Stimulated activated CD4-positive, alpha-beta T cell treated with anti-CD3 and anti-CD28 coated beads, Interleukin-1b, Interleukin-23, amount 100 ng/mL, for 1 hour (primary cell): ENCODE measurements at places on chromosomes 1 and 21.

GRCh38 chr1:113811156-113811887 is 954 bp downstream of the RSBN1 start:
- DNase-seq = no peak

DNA sequence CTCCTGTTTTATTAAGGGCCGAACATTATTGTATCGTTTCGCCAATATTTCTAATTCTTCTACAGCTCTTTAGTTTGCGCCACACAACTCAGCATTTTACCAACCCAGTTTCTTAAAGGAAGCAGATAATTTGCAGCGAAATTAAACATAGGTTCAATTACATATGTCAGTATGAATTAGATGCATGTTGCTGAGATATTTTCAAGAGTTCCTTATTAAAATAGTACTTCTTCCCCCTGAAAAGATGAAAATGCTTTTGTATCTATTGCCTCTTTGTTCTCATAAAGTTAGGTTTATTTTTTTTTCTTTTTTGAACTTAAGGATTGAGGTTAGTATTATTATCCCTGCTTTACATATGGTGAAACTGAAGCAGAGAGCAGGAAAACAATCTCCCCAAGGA is 183.5 kb upstream of the C1orf105 start:
- DNase-seq = no peak

- DNase-seq = no peak
Measured at GRCh38 chr1:148160048-148160342, 7.9 kb upstream of the NBPF11 start.

DNA sequence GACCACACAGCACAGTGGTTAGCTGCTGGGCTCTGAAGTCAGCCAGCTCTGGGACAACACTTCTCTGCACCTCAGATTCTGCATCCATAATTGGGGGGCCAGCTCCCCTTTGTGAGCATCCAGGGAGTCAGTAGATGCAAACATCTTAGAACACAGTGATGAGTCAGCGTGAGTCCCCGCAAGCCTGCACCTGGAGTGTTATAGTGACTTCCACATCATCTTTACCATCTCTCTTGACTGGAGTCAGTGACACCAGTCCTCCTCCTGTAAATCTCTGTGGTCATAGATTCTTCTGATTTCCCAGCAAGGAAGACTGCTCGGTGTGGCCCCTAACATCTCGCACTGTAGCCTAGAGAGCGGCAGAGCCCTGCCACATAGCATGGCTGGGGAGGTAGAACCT is 13.9 kb upstream of the EDN2 start:
- DNase-seq = no peak

DNA sequence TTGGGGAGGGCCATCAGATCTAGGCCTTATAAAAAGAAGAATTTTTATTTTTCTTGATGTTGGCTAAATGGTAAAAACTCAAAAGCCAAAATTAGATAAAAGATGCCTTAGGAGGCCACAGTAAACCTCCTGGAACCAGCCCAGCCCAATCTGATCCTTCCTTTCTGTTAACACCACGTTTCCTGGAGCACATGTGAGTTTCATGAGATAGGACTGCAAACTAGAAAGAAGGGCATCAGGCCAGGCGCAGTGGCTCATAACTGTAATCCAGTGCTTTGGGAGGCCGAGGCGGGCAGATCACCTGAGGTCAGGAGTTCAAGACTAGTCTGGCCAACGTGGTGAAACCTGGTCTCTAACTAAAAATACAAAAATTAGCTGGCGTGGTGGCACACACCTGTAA is 6.7 kb downstream of the HSF2BP start:
- no peak for DNase-seq

DNA sequence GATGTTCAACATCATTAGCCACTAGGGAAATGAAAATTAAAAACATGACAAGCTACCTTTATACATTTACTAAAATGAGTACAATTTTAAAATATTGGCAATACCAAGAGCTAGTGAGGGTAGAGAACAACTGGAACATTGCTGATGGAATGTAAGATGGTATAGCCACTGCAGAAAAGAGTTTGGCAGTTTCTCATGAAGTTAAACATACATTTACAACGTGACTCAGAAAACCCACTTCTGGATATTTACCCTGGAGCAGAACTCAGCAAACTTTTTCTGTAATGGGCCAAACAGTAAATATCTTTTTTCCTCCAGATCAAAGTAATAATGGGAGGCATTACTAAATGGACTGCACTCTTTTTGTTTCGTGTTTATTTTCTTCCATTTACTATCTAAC is 22.1 kb downstream of the LPGAT1 start:
- DNase-seq = no peak

DNA sequence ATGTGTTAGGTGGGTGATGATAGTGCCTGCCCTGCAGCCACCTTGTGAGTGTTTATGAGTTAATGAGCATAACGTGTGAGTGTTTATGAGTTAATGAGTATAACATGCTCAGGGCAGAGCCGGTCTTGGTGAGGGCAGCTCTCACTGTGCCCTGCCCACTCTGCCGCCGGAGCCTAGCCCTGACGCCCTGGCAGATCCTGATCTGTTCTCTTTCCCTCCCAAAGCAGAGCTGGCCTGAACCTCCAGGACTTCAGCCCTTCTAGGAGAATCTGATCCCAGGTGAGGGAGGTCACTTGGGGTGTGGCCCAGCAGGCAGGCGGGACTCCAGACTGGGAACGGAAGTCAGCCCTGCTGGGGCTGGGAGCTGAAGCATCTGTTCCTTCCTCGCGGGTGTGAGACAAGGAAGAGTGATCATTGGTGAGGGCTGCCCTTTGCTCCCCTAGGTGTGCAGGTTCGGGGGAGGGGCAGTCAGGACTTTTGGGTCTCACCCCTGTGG is 5.7 kb downstream of the FBLIM1 start:
- DNase-seq = no peak

DNA sequence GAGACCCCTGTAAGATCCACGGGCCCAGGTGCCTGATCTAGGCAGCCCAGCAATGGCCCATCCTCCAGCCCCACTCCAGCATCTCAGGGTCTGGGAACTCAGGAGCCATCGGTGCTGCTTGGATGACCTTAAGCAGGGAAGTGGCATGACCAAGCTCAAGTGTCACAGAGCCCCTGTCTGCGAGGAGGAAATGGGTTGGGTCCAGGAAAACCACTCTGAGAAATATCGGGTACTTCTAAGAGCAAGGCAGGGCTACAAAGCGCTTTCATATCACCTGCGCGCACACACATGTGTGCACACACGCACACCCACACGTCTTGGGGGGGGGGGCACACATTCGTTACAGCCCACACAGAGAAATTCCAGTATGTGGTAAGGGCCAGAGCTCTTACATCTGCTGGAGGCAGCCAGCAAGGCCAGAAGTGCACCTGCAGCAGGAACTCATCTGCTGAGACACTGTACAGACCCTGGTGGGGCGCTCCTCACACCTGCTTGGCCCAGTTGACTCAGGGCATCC is 32.6 kb upstream of the SPOCD1 start:
- DNase-seq = peak; percentile 15

DNA sequence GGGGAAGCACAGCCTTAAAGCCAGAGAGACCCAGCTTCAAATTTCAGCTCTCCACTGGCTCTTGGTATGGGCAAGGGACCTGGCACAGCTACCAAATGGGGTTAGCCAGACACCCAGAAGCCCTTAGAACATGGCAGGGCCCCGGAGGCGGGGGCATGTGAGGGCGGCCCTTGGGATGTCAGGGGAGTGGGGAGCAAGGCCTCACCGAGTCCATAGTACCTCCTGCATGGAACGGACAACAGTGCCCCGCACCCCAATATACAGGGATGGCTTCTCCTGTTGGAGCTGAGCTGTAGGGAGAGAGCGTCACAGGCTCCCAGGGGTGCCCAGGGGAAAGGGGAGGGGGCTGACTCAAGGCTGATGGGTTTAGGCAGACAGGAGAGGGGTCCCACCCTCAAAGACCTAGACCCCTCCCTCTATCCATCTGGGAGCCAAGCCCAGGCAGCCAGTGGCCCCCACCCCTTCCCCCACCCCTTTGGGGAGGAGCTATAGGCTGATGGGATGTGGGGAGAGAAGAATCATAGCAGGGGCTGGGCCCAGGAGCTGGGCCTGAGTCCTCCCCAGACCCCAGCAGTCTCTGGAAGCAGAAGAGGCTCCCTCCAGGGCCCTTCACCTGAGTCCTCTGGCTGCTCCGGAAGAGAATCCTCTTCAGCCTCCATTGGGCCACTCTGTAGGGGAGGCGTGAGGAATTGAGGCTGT is 16.5 kb downstream of the SPOCD1 start:
- DNase-seq = no peak

DNA sequence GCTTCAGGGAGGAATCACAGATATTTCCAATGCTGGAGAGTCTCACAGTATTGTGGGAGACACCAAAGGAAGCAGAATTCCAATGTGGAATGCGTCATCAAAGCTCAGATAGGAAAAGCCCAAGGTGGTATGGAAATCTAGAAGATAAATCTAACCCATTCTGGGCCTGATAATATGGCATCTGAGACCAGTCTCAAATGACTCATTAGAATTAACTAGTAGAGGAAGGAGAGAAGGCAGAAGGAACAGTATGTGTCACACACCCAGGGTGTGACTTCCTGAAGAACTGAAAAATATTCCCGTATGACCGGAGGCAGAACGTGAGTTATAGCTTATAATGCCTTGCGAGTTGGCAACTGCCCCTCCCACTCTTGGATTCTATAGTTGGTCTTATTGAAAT is 499.2 kb downstream of the PLPP3 start:
- no peak for DNase-seq

GRCh38 chr21:44571296-44571695 is 2.2 kb upstream of the KRTAP10-4 start:
- no peak for DNase-seq

- DNase-seq = no peak
Measured at GRCh38 chr1:54137534-54138061, 15.2 kb downstream of the CDCP2 start.

DNA sequence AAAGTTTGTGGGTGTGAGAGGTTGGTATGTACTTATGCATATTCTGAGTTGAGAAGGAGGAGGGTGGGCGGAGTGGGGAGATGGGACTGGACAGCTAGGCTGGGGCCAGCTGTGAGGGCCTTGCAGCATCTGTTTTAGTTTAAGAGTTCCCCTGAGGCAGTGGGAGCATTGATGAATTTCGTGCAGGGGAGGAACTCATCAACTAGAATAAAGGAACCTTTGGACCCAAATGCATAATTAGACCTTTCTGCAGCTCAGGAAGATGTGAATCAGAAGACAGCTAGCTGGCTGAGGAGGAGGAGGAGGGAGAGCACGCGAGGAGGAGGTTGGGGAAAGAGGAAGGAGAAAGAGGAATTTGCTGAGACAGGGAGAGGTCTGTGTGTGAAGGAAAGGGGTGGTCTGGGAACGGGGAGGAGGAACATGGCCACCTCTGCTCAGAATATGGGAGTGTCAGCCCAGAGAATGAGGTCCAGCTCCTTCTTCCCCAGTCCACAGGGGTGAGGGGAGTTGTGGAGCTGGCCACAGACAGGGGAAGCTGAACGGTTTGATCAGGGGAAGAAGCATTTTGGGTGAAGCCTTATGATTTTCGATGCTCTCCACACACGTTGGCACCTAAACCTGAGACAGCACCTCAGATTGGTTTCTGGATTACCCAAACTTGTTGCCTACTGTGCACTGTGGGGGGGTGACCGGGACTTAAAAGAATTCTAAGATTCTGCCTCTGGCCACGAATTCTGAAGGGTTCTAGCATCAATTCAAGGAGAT is 27.7 kb downstream of the MYOG start:
- DNase-seq = no peak

- no peak for DNase-seq
Measured at GRCh38 chr21:24825348-24825747, 781.9 kb downstream of the MRPL39 start.

- DNase-seq = no peak
Measured at GRCh38 chr1:67194209-67194863, 28.1 kb downstream of the IL23R start.

DNA sequence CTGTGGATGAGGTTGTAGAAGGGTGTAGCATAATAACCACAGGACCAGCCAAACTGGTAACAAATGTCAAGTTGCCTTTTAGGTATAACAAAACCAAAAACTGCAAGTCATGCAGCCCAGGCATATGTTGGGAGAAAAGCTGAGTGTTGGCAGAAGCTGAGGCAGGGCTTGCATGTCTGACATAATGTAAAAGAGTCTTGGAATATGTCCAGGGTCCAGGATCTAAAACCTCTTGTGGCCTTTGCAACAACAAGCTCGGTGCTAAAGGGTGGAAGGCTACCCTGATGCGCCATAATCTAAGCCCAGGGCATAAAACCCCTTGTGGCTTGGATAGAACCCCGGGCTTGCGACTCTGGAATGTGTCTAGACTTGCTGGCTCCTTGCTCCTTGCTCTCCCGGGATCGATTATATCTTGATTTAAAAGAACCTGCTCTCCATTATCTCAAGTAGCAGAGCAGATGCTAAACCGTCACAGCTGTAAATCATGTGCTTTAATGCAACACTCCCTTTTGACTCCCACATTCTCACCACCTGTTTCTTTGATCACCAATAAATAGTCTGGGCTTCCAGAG is 26.5 kb upstream of the SLC35A3 start:
- no peak for DNase-seq

GRCh38 chr1:87436534-87436933 is 107.9 kb downstream of the LMO4 start:
- DNase-seq = no peak

- no peak for DNase-seq
Measured at GRCh38 chr1:241499910-241500309, 19.6 kb downstream of the FH start.

- DNase-seq = no peak
Measured at GRCh38 chr1:186974774-186975181, 146.0 kb downstream of the PLA2G4A start.

GRCh38 chr1:65172936-65173690 is 25.1 kb downstream of the AK4 start:
- DNase-seq = no peak

- no peak for DNase-seq
Measured at GRCh38 chr21:45876381-45877170, 105.0 kb upstream of the COL6A1 start.

- no peak for DNase-seq
Measured at GRCh38 chr1:59880735-59881134, 45.8 kb downstream of the CYP2J2 start.

DNA sequence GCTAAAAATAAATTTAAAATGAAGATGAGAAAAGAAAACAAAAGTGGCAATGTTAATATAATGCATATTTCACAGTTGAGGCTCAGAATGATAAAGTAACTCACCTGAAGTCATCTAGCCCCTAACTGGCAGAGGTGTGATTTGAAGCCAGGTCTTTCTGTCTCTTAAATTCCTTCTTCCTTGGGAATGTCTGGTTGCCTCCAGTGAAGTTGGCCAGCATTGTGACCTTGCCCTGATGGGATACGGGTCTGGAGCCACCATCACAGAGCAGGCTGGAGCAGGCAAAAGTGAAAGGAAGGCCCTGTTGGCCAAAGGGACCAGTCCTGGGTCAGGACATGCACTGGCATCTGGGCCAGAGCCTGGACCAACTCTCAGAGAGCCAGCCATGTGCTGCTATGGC is 111.7 kb downstream of the EPHB2 start:
- no peak for DNase-seq
